ENCODE measurements at places on chromosomes 5 and 9.

DNA sequence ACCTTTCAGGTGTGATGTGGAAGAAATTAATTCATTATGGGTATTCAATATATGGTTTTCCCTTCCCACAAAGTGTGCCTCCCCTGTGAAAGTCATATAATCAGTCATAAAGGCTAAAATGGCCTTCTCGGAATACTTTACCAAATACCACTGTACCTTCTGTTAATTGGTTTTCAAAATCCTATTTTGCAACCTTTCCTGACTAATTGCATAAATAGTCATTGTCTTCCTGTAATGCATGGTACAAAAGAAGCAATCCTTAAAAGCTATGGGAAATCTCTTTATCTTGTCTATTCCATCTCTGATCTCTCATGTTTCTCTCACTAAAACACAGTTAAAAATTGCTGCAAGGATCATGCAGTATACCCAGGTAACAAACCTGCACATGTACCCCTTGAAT lies 44.3 kb upstream of the UGCG start:
- H3K27ac ChIP-seq = no peak overlapping the region
- H3K36me3 ChIP-seq = no peaks in the 10 kb centered on the region
- DNase-seq = no peak
- H3K27me3 ChIP-seq = no peaks in the 10 kb centered on the region
- H3K4me1 ChIP-seq = no peaks in the 10 kb centered on the region

DNA sequence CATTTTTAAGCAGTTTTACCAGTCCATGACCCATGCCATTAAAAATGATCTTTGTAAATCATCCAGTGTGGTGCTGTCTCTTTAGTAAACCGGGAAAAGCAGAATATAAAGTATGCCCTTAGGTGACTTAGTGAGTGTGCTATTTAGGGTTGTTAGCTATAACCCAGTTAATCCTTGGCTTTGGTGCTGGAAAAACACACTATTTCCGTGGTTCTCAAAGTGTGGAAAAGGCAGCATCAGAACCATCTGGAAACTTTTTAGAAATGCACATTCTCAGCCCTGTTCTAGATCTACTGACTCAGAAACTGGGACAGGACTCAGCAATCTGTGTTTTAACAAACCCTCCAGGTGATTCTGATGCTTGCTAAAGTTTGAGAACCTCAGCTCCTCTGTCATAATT lies 123.6 kb upstream of the ZNF608 start:
- no peak for DNase-seq
- peaks cover 33% of the 10 kb centered on the region for H3K4me1 ChIP-seq
- no peaks in the 10 kb centered on the region for H3K27me3 ChIP-seq
- H3K4me3 ChIP-seq = no peak overlapping the region
- no peaks in the 10 kb centered on the region for H3K36me3 ChIP-seq

- H3K36me3 ChIP-seq = no peaks in the 10 kb centered on the region
- no peak overlapping the region for H3K4me3 ChIP-seq
- no peak overlapping the region for H3K27ac ChIP-seq
- no peak for DNase-seq
- H3K4me1 ChIP-seq = no peaks in the 10 kb centered on the region
Measured at GRCh38 chr5:23613566-23613965, 106.2 kb downstream of the PRDM9 start.

DNA sequence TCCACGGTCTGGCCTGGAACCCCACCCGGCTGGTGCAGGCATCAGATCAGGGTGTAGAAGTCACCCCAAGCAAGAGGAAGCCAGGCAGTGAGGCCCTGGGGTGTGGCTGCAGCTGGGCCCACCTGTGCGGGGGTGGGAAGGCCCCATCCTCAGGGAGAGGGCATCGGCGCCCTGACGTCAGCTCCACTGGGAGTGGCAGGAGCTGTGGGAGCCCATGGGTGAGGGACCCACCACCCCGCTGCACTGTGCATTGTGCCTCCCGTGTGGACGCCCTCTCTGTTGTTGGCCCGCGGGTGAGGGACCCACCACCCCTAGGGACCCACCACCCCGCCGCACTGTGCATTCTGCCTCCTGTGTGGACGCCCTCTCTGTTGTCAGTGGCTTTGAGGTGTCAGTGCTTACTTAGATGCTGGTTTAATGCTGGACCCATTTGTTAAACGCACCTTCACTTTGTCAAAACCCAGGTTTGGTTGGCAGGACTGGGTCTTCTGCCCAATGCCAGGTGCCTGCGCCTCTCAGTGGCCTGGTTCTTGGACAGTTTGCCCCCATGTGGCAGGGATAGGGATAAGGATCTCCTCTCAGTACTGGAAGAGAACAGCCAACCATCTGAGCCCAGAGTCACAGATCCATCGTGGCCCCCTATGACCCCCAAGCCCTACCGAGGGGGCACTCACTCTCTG lies 6.9 kb upstream of the EXOC3 start:
- no peaks in the 10 kb centered on the region for H3K27me3 ChIP-seq
- H3K4me3 ChIP-seq = no peak overlapping the region
- H3K27ac ChIP-seq = no peak overlapping the region
- H3K4me1 ChIP-seq = no peaks in the 10 kb centered on the region
- DNase-seq = peak; percentile 41

- DNase-seq = no peak
- H3K4me3 ChIP-seq = no peak overlapping the region
- no peaks in the 10 kb centered on the region for H3K36me3 ChIP-seq
- H3K27me3 ChIP-seq = no peaks in the 10 kb centered on the region
Measured at GRCh38 chr5:69509212-69509611, 16.6 kb downstream of the OCLN start.

DNA sequence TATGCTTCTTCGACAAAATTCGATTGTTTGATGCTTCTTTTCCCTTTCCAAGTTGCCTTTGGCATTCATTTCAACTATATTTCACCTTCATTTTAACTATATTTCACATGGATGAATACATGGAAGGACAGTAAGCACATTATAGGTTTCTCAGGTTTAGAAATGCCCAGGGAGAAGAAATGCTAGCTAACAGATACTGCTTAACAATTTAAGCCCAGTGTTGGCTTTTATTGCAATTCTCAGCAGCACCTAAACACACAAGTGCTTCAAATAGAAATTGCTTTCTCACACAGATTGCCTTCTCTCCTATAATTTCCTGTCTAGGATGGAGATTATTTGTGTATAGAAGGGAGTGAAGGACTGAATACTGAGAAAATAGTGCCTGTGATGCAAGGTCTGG lies 30.2 kb upstream of the SMC5 start:
- no peak for DNase-seq
- peak overlapping the region; percentile 13 for H3K27ac ChIP-seq
- no peak overlapping the region for H3K4me3 ChIP-seq
- peaks cover 37% of the 10 kb centered on the region for H3K36me3 ChIP-seq
- peaks cover 28% of the 10 kb centered on the region for H3K4me1 ChIP-seq
- no peaks in the 10 kb centered on the region for H3K27me3 ChIP-seq

DNA sequence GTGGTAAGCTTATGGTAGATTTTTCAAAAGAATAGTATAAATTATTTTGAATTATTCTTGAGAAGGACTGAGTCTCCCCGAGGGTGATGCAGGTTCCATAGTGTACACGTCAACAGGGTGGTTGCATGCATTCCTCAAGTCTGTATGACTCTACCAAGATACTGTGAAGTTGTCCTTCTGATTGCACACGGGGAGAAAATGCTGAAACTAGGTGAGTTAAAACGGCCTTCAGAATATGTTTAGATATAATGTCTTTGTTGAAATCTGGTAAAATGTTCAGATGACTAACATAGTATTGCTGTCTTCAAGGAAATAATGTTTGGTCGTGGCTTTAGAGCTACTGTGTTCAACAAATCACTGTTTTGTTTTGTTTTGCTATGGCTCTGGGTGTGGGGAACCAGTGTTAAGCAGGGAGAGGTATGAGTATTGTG lies 22.4 kb upstream of the TNFAIP8 start:
- no peak for DNase-seq
- peaks cover 51% of the 10 kb centered on the region for H3K4me1 ChIP-seq
- no peaks in the 10 kb centered on the region for H3K27me3 ChIP-seq
- H3K27ac ChIP-seq = no peak overlapping the region

DNA sequence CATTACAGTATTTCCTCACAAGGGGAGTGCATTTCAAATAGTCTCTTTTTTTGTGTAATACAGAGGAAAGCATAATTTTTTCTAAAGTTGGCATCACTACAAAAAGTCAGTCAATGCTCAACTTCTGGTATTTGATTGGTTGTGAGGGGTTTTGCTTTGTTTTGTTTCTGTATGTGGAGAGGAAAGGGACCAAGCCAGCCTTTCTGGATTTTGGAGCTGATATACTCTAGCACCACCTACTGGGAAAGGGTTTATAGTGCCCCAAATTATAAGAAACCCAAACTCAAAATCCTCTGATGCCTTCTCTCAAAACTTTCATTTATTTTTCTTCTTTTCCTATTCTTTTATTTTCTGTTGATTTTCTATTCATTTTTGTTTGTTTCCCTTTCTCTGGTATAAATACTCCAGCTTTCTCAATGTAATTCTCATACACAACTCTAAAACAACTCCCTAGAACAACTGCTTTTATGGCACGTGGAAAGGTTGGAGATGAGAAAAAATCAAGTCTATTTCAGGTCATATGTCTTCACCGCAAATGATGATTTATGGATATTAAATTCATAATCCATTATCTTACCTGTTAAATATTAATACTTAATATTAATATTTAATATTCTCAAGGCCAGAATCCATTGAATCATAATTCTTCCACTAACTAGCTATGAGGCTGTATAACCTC lies 69.5 kb upstream of the ANXA1 start:
- no peak overlapping the region for H3K4me3 ChIP-seq
- DNase-seq = no peak
- H3K27me3 ChIP-seq = no peaks in the 10 kb centered on the region
- H3K27ac ChIP-seq = no peak overlapping the region
- peaks cover 31% of the 10 kb centered on the region for H3K4me1 ChIP-seq

DNA sequence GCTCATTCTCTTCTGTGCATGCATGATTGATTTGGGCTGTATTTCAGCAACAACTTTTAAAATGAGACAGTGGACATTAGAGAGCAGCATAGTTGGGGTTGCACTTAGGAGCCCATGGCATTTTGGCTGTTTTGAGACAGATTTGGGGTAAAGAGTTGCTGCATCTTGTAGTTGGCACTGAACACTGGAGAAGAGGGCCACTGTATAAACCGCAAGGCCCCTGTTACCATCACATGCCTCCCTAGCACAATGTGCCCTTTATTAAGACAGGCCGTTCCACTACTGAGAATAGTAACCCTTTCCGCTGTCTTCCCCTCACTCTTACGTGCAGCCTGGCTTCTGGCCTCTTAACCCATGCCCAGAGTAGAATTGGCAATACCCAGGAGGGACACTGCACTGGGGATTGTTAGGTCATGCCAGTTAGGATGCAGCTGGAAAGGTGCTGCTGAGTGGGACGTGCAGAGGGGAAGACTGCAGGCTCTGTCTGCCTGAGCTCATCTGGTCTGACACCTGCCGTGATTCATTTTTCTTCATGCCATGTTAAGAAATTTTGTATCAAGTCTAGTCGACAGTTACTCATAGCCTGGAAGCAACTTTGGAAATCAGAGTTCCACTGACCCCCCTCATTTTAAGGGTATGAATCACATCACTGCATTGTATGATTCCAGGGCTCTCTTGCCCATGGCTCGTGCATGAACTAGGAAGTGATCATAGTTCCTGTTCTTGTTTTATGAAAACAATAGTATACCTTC lies 146.9 kb upstream of the DMRT1 start:
- peak overlapping the region; percentile 12 for H3K4me3 ChIP-seq
- H3K27ac ChIP-seq = peak overlapping the region; percentile 90
- peaks cover 91% of the 10 kb centered on the region for H3K4me1 ChIP-seq
- H3K27me3 ChIP-seq = no peaks in the 10 kb centered on the region

DNA sequence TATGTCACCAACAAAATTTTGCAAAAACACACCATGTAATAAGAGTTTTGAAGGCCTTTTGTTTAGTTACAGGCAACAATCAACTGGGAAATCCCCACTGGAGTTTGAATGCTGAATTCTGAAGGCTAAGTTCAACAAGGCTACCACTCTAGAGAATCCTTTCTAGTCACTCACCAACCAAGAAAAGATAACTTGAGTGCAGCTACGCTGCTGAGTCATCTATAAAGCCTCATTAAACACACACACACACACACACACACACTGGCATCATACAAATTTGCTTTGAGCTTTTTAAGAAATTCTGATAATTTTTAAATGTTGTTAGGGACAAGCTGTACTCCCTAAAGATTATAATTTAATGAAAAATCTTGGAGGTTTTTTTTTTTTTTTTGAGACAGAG lies 219.6 kb downstream of the DENND1A start:
- no peak for DNase-seq
- H3K27ac ChIP-seq = no peak overlapping the region
- no peaks in the 10 kb centered on the region for H3K27me3 ChIP-seq
- no peaks in the 10 kb centered on the region for H3K36me3 ChIP-seq
- no peaks in the 10 kb centered on the region for H3K4me1 ChIP-seq

GRCh38 chr9:98832768-98833089 lies 25.3 kb downstream of the GALNT12 start:
- no peak for DNase-seq
- no peaks in the 10 kb centered on the region for H3K27me3 ChIP-seq
- H3K27ac ChIP-seq = no peak overlapping the region
- H3K36me3 ChIP-seq = peaks cover 36% of the 10 kb centered on the region
- no peak overlapping the region for H3K4me3 ChIP-seq

DNA sequence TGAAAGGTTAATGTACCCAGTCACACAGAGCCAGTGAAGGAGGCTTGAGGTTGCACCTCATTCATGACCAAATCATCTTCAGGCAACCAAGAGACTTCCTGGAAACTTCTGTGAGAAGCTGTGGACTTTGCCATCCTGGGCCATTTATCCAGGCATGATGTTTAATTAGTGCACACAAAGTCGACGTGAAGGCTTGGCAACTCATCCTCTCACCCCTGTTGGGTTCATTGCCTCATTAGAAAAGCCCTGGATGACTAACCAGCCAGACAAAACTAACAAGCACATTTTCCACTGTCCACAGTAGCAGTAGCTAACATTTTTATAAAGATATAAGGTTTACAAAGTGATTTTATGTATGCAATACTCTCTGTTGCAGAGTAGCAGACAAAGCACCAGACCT lies 65.7 kb upstream of the ZNF462 start:
- H3K4me3 ChIP-seq = no peak overlapping the region
- H3K27me3 ChIP-seq = no peaks in the 10 kb centered on the region
- H3K36me3 ChIP-seq = no peaks in the 10 kb centered on the region
- peak overlapping the region; percentile 51 for H3K27ac ChIP-seq
- DNase-seq = no peak

GRCh38 chr9:135976531-135976930 lies 15.4 kb upstream of the UBAC1 start:
- no peak overlapping the region for H3K27ac ChIP-seq
- no peaks in the 10 kb centered on the region for H3K4me1 ChIP-seq
- no peaks in the 10 kb centered on the region for H3K36me3 ChIP-seq
- DNase-seq = no peak

DNA sequence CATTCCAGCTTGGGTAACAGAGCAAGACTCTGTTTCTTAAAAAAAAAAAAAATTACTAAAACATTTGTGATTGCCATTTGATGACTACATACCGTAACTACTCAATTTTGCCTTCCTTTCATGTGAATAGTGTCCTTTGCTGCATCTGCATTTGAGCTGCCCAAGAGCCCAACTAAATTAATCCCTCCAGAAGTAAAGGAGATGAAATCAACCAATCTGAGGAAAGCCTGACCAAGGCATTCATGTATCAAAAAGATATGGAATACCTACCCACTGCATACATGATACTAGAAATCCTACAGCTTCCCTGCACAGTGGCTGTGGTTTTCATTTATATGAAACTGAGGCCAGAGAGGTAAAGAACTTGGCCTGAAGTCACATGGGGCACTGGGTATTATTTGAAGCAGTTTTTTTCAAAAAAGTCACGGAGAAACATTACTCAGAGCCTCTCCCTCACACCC lies 177.5 kb downstream of the AOPEP start:
- H3K4me1 ChIP-seq = peaks cover 43% of the 10 kb centered on the region
- H3K36me3 ChIP-seq = no peaks in the 10 kb centered on the region
- no peak overlapping the region for H3K27ac ChIP-seq
- H3K27me3 ChIP-seq = no peaks in the 10 kb centered on the region
